Astrocyte (in vitro differentiated cells and primary cell): ENCODE measurements at places on chromosomes 3 and 15.
A peak's percentile ranks its signal among the peaks of the same experiment; 100 is the strongest.

GRCh38 chr3:156460206-156460611, 94.7 kb downstream of the SSR3 start:
- no peak for DNase-seq

DNA sequence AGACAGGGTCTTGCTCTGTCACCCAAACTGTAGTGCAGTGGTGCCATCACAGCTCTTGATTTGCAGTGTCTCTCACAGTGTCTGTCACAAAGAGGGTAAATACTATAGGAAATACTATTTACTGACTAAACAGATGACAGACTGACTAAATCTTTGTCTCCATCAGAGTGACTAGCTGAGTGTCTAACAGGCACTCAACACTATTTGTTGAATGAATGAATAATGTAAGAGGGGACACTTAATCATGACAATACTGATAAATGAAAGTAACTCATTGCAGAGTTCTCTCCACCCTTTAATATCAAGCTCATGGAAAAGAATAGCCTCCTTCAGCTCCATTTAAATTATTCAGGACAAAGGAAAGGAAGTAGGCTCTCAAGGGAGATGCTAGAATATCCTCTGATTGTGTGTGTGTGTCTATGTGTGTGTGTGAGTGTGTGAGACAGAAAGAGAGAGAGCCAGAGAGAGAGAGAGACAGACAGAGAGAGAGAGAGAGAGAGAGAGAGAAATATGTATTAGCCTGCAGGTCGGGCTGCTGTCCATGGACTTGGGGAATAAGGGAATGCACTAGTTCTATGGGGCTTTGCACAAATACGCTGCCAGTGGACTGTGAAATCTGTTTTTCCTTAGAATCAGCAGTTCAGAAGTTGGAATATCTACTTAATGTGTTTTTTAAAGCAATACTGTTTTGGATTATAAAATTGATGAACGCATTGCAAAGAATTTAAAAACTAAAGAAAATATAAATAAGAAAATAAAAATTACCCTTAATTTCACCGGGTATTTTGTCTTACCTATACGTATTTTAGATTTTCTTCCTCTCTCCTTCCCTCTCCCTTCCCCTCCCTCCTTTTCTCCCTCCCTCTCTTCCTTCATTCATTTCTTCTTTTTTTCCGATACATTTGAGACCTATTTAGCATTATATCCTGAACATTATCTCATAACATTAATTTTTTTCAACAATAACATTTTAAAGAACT, 132.9 kb upstream of the LRIG1 start:
- no peak for DNase-seq

GRCh38 chr15:30671309-30671708, 45.4 kb downstream of the ARHGAP11B start:
- no peak for DNase-seq

GRCh38 chr15:63698692-63699091, 101.5 kb downstream of the FBXL22 start:
- no peak for DNase-seq

- DNase-seq: no peak
These were observed 3.5 kb upstream of the AHSG start for GRCh38 chr3:186609247-186609868.

- peak; percentile 37 for DNase-seq
These were observed 8.8 kb upstream of the NPHP3 start for GRCh38 chr3:132730891-132731580.

DNA sequence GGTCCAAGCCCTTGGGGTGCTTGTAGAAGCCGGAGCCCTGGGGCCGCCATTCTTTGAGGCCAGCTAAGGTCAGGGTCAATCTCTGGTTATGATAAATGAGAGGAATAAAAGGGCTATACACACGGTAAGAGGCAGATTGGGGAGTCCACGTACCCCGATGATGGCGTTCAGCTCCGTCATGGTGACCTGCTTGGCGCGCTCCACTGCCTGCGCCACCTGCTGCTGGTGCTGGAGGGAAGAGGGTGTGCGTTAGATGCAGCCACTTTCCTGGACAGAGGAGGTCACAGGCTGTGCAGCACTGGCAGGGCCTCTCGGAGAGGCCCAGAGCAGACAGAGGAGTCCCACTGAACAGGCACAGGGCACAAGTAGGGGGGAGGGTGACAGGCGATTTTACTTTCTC, 23.3 kb downstream of the TLE3 start:
- DNase-seq: no peak
